ENCODE measurements at places on chromosomes 12 and 14.

GRCh38 chr14:79064214-79064613 is 894.0 kb downstream of the NRXN3 start:
- DNase-seq = peak; percentile 12

- no peak for DNase-seq
These were observed 114.3 kb upstream of the ETV6 start for GRCh38 chr12:11535127-11535526.

- DNase-seq = no peak
These were observed 2.2 kb upstream of the DAAM1 start for GRCh38 chr14:59186306-59186705.

- DNase-seq = no peak
These were observed 146.9 kb downstream of the ESR2 start for GRCh38 chr14:64147126-64147790.

DNA sequence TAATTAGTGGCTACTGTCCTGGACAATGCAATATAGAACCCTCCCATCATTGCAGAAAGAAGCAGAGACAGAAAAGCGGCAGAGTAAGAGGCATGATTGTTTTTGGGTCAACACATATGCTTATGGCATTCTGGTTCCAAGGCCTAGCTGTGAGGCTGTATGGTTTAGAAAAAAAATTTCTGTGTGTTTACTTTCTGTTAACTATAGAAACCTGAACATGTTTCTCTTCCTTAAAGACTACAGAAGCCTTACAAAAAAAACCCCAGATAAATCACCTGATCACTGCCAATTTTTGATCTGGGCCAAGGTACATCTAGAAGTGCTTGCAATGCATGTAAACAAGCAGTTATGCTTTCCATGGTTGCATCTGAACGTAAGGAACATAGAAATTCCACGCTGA is 100.0 kb upstream of the HECTD1 start:
- no peak for DNase-seq

- DNase-seq = no peak
These were observed 39.6 kb upstream of the YY1 start for GRCh38 chr14:100199240-100199860.

DNA sequence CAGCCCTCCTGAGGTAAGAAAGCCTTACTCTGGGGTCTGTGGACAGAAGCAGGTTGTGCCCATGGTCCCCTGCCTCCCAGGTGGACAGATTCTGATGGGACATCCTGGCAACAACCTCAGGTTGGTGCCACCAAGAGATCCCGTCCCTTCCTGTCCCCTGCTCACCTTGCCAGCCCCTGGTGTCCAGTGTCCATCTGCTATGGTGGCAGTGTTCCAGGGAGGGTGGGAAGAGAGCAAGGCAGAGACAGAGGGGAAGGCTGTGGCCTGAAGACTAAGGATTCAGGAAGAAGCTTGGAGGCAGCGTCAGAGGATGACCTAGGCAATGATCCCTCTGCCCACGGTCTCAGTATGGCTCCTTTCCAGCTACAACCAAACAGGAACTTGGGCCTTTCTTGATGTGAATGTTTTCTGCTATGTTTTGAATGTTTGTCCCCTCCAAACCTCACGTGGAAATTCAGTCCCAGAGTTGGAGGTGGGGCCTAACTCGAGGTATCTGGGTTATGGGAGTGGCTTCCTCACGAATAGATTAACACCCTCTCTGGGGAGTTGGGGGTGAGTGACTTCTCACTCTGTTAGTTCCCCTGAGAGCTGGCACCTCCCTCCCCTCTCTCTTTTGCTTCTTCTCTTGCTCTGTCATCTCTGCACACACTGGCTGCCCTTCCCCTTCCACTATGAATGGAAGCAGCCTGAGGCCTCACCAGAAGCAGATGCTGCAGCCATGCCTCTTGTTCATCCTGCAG is 26.9 kb downstream of the IQSEC3 start:
- no peak for DNase-seq

DNA sequence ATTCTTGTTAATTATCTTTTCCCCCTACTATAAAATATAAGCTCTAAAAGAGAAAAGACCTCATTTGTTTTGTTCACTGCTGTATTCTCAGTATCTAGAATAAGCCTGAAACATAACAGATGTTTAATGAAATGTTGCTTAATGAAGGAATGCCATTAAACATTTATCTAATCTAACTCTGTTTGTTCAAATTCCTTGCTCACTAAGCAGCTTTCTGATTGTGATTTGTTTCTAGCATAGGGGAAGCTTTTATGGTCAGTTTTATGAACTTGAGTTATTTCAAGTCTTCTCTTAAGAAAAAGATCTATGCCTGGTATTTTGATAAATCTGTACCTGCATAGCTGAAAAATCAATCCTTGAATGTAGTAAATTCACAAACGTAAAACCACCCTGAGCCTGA is 308.6 kb downstream of the CCDC91 start:
- no peak for DNase-seq

DNA sequence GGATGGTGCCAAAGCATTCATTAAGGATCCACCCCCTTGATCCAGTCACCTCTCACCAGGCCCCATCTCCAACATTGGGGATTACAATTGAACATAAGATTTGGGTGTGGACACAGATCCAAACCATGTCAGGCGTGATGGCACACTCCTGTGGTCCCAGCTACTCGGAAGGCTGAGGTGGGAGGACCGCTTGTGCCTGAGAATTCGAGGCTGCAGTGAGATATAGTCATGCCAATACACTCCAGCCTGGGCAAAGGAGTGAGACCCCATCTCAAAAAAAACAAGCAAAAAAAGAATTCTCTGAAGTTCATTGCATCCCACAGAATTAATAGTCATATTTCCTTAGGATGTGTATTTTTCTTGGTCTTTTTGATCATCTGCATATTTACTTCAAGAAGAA is 34.9 kb downstream of the ZDHHC17 start:
- DNase-seq = no peak

- no peak for DNase-seq
These were observed 162.0 kb upstream of the LMNTD1 start for GRCh38 chr12:25715102-25715501.

DNA sequence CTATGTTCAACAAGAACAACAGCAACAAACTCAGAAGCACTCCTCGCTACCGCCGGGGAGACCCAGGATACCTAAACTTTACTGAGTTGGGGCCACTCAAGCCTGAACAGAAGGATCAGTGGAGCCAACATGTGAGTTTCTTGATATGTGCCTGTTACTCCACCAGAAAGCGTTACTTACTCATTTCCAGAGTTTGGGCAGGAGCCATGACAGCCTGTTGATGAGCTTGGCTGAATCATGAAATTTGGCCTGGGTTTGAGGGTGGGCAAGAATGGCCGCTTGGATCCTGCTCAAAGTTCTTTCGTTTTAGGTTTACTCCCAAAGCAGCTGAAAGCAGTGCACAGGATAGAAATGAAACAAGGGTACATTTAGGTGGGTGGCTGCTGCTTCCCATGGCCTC is 12.0 kb upstream of the GALNT6 start:
- DNase-seq = no peak

DNA sequence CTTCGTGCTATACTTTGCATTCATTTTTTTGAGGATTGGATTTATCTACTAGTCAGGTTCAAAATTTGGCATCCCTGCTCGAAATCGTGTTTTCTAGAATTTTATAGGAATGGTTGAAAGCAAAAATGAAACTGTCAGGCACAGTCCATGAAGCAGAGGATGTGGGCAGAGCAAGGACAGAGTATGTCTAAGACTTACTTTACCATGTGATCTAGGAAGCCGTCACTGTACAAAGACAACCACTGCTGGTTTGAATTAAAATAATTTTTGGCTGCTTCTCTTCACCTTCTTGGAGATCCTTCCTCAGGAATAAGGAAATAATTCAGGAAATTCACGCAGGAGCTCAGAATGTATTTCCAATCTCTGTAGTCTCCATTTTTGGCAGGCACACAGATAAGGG is 31.6 kb upstream of the SGPP1 start:
- DNase-seq = no peak

DNA sequence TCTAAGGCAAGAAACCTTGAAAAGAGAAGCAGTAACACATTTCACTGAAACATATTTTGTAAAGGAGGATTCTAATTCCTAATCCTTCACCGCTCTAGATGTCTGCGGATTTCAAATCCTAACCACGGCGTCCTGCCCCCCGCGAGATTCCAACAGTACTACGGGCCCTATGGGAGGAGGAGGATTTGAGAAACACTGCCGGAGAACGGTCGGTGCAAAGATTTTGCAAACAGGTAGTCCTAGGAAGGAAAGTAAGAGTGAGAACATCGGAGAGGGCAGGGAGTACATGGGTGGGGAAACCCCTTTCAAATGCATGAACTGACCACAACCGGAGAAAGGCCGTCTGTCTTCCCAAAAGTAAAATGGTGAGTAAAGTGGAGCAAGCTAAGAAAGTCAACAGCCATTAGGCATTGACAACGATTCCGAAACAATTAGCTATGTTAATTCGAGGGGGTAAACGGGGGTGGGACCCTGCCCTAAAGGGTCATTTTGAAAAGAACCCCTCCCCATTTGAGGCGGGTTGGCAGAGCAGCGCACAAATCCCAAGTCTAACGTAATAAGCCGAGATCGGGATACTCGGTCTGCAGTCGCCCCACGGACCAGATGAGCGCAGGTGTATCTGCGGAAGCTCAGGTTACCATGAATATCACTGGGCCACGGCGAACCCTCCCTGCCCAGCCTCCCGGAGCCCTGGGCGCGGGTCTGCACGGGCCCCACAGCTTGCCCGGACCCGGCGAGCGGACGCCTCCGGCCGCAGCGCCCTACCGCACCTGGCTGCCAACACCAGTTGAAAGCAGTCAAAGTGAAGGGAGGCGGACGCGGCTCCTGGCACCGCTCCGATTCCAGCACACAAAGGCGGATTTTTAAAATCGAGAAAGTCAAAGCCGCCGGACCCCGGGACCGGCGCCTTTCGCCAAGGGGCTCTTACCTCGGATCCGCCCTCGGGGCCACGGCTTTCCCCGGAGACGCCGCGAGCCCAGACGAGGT is 662 bp downstream of the EPS8 start:
- DNase-seq = peak; percentile 9

GRCh38 chr12:131599190-131600159 is 111.4 kb upstream of the SFSWAP start:
- peak; percentile 42 for DNase-seq

DNA sequence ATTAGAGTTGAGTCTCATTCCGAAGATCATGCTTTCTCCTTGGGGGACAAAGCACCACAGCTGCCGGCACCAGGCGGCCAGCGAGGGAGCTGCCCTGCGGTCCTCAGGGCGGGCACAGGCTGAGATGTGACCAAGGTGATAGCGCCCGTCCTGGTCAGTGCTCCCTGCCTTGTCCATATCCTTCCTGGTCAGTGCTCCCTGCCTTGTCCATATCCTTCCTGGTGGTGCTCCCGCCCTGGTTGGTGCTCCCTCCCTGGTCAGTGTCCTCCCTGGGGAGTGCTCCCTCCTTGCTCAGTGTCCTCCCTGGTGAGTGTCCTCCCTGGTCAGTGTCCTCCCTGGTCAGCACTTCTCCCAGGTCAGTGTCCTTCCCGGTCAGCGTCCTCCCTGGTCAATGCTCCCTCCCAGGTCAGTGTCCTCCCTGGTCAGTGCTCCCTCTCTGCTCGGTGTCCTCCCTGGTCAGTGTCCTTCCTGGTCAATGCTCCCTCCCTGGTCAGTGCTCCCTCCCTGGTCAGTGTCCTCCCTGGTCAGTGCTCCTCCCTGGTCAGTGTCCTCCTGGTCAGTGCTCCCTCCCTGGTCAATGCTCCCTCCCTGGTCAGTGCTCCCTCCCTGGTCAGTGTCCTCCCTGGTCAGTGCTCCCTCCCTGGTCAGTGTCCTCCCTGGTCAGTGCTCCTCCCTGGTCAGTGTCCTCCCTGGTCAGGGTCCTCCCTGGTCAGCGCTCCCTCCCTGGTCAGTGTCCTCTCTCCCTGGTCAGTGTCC is 92.2 kb downstream of the ADGRD1 start:
- no peak for DNase-seq

DNA sequence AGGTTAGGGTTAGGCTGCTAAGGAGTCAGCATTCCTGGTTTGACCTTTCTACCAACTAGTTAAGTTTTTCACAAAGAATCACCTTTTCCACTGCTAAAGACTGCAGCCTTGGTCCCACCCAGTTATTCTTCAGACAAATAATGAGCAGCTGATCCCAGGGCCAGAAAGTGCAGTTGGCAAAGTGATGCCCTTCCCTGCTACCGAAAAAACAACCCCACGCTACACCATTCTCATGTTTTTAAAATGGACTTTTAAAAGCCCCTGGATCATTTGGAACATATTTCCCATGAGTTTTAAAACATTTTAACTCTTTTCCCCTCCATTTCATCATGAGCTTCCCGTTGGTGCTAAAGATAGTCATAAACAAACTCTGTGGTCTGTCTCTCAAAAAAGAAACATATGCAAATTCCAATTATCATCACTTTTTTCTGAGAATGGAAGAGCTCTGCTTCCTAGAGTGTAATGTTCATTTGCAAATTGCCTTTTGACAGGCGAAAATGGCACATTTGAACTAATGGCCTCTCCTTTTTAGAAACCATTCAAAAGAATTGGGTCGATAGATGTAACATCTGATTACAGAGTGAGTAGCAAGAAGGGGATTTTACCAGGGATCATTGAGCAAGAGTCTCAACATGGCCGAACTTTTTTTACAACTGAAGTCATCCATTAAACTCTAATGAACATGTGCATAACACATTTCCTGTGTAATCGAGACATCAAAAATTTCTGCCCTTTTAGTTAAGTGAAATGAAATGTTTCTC is 129.3 kb upstream of the RAP1B start:
- no peak for DNase-seq

- no peak for DNase-seq
These were observed 309.0 kb downstream of the VRK1 start for GRCh38 chr14:97106166-97106565.

GRCh38 chr12:9928607-9929006 is 3.6 kb downstream of the CLEC2A start:
- no peak for DNase-seq

DNA sequence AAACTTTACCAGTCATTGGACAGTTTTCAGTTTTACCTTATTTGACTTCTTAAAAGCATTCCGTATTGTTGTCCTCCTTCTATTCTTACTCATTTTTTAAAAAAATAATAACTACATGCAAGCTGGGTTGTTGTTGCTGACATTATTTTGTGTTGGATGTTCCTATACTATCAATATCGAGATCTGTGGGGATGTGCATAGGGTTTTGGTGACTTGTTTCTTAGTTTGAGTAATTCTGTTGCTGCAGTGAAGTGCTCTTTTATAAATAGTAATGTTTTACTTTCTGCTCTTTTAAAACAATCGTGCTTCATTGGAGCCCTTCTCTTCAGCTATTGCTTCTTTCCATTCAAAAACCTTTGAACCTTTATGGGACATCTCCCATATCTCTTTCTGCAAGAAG is 79.4 kb downstream of the METTL25 start:
- no peak for DNase-seq

- no peak for DNase-seq
These were observed 261.0 kb downstream of the DACT1 start for GRCh38 chr14:58898655-58899316.

DNA sequence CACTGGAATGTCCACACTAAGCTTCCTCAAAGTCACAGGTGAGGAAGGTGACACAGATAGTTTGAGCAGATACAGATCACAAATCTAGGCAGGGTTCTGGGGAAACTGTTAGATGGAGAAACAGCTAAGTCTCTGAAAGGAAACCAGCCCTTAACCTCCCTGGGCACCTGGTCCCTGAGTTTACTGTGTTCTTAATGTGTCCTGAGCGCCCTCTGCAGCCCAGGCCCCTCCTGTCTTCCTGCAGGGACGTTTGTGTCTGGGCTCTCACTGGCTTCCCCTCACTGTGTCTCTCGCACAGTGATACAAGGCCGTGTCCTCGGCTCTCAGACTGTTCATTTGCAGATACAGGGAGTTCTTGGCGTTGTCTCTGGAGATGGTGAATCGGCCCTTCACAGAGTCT is 684.3 kb downstream of the TMEM121 start:
- no peak for DNase-seq

GRCh38 chr14:90093942-90094595 is 32.3 kb downstream of the KCNK13 start:
- peak; percentile 62 for DNase-seq
